ENCODE measurements at places on chromosomes 16 and 17.

DNA sequence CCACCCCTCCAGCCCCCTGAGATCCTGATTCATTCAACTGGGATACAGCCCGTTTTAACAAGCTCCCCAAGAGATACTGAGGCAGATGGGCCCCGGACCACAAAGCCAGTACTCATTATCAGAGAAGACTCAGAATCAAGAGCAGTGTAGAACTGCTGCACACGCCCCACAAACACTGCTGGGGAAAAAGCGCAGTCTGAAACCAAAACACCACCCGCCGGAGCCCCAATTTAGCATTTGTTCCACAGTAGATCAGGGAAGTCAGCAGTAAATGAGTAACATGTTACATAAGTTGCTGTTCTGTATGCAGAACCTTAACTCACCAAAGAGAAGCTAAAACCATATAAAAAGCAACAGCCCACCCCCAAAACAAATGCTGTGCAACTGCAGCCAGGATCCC is 123.6 kb downstream of the CDYL2 start:
- DNase-seq, result no peak

- DNase-seq, result no peak
Observed at GRCh38 chr17:55210292-55210691, 54.5 kb upstream of the HLF start.

DNA sequence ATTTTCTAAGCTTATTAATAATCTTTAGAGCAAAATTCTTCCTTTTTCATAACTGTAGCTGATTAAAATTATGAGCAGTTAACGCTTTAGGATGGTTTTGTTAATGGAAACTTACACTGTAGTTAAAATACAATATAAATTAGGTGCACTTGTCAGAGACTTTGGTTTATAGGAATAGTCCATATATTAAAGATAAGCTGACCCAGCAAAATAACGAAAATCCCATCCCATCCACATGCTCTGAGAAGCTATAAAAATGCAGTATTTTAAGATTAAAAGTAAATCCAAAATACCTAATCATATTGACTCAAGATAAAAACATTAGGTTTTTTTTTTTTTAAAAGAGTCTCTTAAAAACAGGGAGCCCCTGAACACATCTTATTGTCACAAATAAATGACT is 38.0 kb downstream of the CEP95 start:
- no peak for DNase-seq

DNA sequence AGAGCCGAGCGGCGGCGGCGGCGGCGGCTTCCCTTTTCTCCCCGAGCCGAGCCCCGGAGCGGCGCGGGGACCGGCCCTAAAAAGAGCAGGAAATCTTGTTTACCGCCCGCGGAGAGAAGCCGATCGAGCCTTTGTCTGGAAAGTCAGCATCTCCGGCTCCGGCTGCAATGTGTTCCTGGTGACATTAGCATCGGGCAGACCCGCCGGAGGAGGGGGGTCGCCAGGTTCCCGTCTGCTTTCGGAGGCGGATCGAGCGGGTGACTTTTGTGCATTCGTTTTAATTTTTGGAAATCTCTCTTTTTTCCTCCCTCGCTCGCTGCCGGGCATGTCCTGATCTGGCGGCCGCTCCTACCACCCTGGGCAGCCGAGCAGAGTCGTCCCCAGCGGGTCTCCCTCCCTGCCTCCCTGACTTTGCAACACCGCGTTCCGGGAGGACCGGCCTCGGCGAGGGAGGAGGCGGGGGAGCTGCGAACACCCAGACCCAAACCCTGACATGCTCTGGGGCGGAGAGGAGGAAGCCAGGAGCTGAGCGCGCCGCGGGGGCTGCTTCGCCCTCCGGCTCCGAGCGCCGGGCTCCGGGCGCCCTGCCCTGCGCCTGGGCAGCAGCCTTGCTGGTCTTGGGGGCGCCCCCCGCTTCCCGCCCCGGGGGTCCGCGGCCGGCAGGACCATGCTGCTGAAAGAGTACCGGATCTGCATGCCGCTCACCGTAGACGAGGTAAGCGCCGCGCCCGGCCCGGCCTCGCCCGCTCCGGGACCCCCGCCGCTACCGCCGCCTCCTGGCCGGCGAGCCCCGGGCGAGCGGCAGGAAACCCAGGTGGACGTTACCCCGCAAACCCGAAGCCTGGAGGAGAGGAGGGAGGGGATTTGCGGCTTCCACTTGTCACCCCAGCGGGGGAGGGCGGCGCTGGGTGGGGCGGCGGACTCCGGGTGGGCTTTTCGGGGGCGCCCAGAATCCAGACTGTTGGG is 690 bp downstream of the PITPNC1 start:
- DNase-seq, result no peak

DNA sequence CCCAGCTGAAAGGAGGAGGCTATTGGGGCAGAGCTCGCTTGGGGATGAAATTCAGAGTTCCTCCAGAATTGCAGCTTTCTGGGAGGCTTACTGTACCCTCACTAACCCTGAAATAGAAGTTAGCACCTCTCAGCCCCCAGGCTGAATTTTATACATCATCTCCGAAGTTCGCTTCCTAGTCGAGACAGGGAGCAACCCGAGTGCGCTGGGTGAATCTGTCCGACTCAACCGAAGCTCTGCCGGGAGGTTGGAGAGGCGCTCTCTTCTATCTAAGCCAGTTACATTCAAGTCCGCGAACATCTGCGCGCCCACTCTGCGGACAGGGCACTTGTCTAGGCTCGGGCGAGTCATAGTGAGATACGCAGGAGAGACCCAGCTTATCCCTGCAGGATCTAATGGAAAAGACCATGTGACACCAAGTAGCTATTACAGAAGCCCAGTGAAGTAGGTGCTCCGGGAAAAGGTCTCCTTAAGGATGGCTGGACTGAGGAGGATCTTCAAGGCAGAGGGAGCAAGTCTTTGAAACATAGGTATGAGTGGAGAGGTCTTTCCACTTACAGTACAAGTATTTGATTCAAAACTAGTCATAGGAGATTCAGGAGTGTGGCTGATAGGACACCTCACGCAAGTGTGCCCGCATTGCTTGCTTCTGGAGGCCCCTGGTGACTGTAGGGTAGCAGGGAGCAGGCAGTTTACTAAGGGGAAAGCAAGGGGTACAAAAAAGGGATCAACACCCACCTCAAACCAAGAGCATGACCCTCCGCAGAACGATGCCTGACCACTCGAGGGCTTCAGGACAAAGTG is 646 bp upstream of the HES7 start:
- DNase-seq, result no peak

GRCh38 chr16:47004652-47005051 is 31.2 kb upstream of the DNAJA2 start:
- no peak for DNase-seq

DNA sequence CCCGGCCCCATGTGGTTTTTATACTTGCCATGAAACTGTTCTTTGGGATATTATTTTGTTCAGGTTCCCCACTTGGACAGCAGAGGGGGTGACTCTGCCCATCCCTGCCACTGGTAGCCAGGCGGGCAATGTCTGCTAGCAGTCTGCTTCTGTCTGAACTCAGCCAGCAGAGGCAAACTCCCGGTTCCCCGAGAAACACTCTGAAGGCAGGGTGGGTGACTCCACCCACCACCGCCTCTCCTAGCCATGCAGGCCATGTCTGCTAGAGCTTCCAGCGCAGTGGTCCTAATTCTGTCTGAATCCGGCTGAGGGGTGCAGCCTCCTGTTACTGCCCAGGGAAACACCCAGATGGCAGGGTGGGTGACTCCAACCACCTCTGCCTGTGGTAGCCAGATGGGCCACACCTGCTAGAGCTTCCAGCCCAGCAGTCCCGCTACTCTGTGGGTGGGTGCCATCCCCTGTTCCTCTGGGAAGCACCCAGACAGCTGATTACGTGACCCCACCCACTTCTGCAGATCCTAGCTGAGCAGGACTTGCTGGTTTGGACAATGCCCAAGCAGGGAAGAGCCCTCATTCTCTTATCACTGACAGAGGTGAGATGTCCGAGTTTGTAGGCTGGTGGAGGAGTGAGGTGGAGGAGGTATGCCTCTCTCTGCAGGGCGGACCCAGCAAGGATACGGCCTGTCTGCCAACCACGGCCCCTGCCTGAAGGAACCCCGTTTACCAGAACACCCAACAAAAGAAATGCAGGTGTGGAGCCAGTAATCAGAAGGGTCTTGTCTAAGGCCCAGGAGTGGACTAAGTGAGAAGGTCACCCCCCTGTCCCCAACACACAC is 22.4 kb downstream of the NLRP1 start:
- no peak for DNase-seq

DNA sequence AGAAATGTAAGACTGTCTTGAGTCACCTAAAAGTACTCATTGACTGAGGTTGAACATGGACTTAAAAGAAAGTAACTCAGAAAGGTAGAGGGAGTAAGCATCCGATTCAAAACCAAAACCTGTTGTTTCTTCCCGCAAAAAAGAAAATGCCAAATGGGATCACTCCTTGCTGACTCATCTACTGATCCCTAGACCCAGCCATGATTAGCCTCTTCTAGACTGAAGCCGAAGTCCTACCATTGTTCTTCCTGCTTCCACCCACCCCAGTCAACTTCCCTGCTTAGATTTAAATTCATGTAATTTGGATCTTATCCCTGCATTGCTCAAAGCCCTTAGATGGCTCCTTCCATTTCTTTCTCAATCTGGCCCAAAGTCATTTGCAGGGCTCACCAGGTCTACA is 760.5 kb upstream of the SOX9 start:
- no peak for DNase-seq

DNA sequence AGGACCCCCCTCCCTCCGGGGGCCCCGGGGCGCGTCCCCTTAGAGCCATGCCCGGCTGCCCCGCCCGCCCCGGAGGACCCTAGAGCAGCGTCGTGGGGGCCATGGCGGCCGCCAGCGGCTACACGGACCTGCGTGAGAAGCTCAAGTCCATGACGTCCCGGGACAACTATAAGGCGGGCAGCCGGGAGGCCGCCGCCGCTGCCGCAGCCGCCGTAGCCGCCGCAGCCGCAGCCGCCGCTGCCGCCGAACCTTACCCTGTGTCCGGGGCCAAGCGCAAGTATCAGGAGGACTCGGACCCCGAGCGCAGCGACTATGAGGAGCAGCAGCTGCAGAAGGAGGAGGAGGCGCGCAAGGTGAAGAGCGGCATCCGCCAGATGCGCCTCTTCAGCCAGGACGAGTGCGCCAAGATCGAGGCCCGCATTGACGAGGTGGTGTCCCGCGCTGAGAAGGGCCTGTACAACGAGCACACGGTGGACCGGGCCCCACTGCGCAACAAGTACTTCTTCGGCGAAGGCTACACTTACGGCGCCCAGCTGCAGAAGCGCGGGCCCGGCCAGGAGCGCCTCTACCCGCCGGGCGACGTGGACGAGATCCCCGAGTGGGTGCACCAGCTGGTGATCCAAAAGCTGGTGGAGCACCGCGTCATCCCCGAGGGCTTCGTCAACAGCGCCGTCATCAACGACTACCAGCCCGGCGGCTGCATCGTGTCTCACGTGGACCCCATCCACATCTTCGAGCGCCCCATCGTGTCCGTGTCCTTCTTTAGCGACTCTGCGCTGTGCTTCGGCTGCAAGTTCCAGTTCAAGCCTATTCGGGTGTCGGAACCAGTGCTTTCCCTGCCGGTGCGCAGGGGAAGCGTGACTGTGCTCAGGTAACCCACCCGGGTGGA is 759 bp downstream of the ALKBH5 start:
- DNase-seq, result no peak

- DNase-seq, result no peak
Observed at GRCh38 chr16:55701442-55702319, 45.9 kb downstream of the SLC6A2 start.

DNA sequence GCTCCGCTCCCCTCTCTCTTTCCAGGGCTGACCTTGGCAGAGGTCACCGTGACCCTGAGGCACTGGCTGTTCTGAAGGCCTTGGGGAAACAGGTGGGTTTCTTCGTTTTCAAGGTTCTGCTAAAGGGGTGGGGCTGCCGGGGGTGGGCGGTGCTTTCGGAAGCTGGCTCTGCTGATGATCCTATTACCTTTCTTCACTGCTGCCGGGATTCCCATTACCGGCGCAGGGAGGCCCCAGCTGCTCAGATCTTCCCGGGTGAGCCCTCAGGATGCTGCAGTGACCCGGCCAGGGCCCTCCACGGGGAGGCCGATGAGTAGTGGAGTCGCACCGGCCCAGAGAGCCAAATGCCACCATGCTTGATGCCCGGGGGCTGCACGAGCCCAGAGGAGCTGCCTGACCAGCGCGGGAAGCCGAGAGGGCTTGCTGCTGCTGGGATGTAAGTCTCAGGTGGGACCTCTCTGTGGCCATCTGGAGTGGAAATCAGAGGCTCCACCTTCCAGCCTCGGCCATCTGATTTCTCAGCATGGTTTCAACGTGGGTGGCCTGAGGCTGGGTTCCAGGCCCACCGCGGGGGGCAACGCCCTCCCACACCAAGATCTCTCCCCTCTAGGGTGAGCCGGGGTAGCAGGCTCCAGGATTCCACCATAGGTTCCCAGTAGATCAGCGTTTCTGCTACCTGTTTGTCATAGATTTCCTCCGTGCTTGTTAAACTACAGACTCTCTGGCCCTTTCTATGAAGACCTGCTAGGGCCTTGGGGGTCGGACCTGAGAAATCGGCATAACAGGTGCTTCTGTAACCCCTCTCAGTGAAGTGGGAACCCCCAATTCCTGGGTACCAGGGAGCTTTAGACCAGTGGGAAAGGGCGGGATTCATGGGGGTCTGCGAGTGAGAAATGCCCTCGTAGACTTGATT is 21.6 kb upstream of the ADCY7 start:
- no peak for DNase-seq

DNA sequence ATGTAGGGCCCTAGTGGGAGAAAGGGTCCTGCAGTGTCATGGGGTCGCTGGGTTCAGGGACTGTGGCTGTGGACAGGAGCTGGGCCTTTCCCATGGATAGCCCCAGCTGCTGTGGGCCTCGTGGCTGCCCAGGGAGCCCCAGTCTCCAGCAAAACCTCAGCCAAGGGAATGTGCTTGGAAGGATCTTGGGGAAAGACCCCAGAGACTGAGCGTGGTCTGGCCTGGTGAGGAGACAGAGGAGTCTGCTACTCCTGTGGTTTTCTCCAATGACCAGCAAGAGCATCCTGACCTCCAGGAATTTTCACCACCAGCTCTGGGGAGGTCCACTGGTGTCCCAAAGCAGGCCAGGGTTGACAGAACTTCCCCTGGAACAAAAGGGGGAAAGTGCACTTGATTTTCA is 42.3 kb downstream of the RNF112 start:
- DNase-seq, result no peak

GRCh38 chr17:50890675-50891516 is 24.7 kb upstream of the TOB1 start:
- no peak for DNase-seq

DNA sequence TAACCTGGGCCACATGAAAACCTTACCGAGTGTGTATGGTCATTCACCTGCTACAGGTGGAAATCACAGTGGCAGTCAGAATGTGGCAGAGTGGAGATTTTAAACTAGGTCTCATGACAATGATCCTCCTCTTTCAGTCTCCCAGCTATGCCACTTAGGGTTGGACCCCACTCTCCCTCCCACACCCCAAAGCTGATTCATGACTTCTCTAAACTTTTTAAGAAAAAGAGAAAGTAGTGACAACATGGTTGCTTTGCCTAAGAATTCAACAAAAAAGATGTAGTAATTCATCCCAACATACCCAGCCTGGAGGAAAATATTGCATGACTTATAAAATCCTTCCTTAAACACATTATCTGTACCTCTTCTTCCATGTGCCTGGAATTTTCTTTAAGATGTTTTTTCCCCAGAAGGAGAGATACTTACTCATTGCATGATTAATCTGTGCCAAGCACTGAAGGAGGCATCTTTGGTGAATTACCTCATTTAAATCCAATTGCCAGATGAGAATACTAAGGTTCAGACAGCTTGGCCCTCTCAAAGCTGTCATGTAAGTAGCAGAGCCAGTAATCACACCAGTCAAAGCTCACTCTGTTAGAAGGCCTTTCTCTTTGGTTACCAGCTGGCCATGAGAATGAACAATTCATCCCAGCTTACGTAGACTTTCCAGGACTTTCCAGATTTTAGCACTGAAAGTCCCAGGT is 119.9 kb downstream of the COPRS start:
- DNase-seq, result no peak

Data from D721Med (cell line).